HFFc6 (cell line): ENCODE measurements at places on chromosomes 11 and 22.

GRCh38 chr11:45155627-45156180, 9.3 kb downstream of the PRDM11 start:
- DNase-seq = no peak

- DNase-seq = peak; percentile 48
Observed at GRCh38 chr11:27317751-27318150, 45.3 kb downstream of the CCDC34 start.

GRCh38 chr11:95371153-95371552, 140.2 kb upstream of the SESN3 start:
- DNase-seq = no peak

GRCh38 chr11:57571606-57572005, 4.1 kb upstream of the UBE2L6 start:
- DNase-seq = no peak

GRCh38 chr11:36411202-36411640, 98.9 kb downstream of the TRAF6 start:
- no peak for DNase-seq

DNA sequence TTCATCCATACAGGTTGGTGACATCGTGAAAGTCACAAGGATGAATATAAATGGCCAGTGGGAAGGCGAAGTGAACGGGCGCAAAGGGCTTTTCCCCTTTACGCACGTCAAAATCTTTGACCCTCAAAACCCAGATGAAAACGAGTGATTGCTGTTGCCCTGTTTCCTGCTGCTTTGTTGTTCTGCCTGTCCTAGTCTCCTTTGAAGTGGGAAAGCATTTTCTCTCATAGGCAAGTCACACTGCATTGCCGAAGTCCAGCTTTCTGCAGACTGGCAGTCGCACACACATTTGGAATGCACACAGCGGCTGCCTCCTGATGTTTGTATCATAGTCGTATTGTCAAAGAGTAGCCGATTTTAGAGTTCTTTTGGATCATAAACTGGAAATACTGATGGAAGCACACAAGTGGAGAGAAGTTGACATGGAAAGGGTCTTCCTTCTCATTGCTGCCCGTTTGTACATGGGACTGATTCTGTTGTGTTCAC, 17.3 kb upstream of the AIFM3 start:
- no peak for DNase-seq

- DNase-seq = no peak
Observed at GRCh38 chr11:119024430-119025098, 6.0 kb downstream of the TRAPPC4 start.

DNA sequence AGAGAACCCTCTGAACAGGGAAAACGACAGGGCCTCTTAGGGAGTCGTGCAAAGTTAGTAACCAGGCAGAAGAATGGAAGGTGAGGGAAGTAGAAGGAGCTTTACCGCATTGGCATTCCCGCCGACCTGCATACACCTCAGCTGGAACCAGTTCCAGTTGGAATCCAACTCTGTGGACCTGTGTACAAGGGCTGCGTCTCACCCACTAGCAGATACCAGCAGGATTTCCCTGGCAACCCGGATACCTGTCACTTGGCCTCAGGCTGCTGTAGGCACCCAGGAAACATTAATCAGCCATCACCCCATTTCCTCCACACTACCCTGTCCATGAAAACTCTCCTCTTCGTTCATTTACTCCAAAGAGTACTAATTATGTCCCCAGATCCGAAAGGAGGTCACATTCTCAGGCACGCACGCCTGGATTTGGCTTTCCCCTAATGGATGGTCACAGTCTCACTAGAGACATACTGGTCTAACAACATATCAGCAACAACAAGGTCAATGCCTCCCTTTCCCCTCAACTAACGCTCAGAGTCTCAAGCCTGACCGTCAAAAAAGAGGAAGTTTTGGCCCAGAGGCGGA, 842 bp downstream of the ARFGAP2 start:
- no peak for DNase-seq
